D341Med (cell line): ENCODE measurements at places on chromosomes 3 and 15.

DNA sequence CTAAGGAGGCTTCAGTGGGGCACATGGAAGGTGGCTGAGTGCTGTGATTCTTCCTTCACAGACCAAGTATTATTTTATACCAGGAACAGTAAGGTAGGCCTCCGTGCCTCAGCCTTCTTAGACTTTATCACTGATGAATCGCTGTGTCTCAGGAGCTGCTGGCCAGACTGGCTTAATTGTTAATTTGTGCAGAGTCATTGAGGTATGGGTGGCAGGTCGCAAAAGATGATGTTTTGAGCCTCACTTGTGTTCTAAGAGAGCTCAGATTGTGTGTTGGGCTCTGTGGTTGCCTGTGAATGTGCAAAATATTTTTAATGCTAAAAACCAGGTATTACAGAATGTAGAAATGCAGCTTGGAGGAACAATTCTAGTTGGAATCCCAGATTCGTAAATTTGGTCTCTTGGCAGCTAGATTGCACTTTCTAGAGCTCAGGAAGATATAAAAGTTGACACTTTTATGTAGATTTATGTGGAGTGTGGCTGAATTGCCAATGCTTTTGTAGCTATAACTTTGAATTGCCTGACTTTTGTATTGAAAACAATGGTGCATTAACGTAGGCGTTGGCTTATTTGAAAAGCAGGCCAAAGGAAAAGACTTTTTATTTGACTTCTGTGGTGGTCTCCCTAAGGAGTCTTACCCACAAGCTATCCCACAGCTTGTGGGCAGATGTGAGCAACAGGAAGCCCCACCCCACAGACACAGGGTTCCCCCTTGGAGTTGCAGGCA is 53.4 kb downstream of the LARS2 start:
- no peak for DNase-seq

DNA sequence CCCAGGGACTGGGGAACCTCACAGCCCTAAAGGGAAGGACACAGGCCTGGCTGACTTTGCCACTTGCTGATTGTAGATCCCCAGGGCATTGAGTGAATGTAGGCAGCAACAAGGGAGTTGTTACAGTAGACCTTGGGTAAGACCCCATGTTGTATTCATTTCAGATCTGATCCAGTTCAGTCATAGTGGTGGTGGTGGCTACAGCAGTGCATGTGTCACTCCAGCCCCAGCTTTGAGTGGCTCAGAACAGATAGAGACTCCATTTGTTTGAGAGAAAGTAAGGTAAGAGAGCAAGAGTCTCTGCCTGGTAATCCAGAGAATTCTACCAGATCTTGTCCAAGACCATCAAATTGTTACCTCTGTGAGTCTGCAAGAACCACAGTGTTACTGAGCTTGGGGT is 278.7 kb upstream of the SATB1 start:
- no peak for DNase-seq

- no peak for DNase-seq
Observed at GRCh38 chr3:157282261-157283191, 122.6 kb upstream of the CCNL1 start.

GRCh38 chr3:179450261-179450701 is 989 bp downstream of the GNB4 start:
- DNase-seq, result no peak

DNA sequence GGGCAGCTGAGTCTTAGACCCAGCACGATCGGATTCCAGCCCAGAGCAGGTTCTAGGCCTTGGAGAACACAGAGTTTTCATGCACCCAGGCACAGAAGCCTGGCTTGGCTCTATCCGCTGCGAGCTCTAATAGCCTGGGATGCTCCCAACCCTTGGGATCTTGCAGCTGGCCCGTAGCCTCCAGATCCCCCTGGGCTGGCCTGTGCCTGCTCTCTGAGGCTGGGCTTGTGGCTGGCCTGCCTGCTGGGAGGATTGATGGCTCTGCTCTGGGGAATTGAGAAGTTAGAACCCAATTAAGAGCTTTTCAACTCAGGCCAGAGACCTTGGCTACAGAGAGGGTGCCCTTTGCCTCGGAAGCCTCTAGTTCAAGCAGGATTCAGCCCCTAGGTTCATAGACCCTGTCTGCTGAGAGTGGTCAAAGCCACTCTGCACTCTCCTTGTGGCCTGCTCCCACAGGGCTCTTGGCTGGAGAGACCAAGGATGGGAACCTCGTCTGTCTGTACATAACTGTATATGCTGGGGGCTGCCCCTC is 64.4 kb downstream of the MAGEF1 start:
- no peak for DNase-seq
